ENCODE measurements at places on chromosomes 2 and 18.
A peak's percentile ranks its signal among the peaks of the same experiment; 100 is the strongest.

DNA sequence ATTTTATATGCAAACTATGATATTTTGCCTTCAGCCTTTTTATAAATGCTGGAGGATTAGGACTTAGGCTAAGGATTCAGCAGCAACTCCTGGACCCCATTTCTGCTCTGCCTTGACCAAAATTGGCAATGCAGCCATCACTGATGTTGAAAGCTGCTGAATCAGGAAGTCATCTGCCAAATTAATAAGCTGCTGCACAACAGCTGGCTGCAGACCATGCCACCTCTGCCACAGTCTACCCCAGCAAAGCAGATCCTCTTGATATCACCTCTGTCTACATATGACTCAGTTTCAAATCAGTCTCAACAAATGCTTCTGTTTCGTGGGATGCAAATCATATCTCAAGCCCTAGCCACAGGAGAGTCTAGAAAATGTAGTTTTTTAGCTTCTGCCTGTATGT, 7.1 kb upstream of the SOS1 start:
- DNase-seq, result no peak

DNA sequence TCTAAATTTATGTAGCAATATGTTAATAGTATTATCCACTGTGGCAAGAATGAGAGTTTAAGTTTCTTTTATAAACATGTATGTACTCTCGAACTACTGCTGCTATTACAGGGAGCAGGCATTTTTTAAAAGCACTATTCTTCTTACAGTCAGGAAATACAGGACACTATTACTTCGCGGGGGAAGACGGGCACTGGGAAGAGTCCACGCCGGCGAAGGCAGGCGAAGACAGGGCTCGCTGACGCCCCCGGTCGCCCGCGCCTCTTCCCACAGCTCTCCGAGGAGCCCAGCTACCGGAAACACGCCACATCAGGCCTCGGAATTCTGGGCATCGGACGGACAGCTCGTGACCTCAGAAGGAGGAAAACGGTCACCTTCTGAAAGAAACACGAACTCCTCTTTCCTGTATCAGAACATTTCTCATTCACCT, 90.2 kb downstream of the FAM161A start:
- DNase-seq, result peak; percentile 83

GRCh38 chr2:86022661-86023365, 82.9 kb downstream of the POLR1A start:
- DNase-seq, result no peak

GRCh38 chr2:211946960-211947359, 591.6 kb downstream of the ERBB4 start:
- no peak for DNase-seq

DNA sequence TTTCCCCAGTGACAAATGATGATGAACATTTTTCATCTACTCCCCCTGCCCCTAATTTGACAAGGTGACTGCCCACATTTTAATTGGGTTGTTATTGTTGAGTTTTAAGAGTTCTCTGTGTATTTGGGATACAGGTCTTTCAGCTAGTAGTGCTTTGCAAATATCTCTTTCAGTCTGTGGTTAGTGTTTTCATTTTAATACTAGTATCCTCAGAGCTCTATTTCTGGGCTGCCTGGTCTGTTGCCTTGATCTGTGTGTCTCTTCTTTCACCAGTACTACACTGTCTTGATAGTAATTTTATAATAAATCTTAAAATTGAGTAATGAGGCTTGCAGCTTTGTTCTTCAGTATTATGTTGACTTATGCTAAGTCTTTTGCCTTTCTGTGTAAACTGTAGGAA, 19.7 kb downstream of the EIF5B start:
- DNase-seq, result no peak

DNA sequence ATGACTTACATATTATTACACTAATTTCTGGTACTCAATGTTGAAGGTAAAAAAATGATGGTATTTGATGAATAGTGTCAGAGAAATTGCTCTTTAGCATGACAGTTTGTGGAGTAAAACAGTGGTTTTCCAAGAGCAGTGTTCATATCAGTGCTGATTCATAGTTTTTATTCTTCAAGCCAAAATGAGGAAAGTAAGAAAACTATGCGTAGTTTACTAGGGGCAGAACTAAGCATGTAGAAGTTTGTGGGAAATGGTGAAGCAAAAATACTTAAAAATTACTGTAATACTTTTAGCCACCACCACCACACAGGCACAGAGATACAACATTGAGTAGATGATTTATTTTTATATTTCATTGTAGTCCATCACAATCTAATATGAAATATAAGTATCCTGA, 137.3 kb downstream of the ZNF804A start:
- DNase-seq, result no peak

- no peak for DNase-seq
Observed at GRCh38 chr2:131052741-131053263, 40.5 kb downstream of the FAM168B start.

GRCh38 chr2:108869542-108869941, 83.0 kb downstream of the CCDC138 start:
- DNase-seq, result no peak

- no peak for DNase-seq
Observed at GRCh38 chr18:41858761-41859555, 96.1 kb upstream of the PIK3C3 start.

DNA sequence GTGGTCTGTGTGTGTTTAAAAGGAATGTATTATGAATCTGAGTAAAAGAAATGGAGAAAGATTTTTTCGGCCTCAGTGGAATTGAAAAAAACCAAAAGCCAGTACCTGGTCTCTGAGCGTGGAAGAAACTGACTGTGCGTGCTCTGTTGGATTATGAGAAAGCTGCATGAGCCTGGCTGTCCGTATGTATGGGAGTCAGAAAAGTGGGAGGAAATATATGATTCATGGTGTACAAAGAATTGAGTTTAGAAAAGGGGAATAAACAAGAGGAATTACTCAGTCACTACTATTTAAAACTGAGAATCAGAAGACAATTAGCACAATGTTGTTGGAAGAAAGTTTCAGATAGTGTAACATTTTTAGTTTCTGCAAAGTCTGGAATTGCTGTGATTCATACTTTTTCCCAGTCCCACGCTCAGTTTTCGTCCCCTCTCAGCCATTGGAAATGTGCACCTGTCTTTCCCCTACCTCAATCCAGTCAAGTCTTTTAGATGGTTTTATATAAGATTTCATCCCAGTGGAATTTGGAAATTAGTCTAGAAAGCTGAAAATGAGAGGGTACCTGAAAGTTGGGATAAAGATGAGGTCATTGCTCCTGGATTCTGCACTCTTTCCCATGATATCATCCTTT, 66.4 kb upstream of the CHMP1B start:
- no peak for DNase-seq

- DNase-seq, result no peak
Observed at GRCh38 chr18:46427216-46427995, 229.6 kb downstream of the LOXHD1 start.

GRCh38 chr2:224173933-224174332, 134.8 kb upstream of the SERPINE2 start:
- no peak for DNase-seq

DNA sequence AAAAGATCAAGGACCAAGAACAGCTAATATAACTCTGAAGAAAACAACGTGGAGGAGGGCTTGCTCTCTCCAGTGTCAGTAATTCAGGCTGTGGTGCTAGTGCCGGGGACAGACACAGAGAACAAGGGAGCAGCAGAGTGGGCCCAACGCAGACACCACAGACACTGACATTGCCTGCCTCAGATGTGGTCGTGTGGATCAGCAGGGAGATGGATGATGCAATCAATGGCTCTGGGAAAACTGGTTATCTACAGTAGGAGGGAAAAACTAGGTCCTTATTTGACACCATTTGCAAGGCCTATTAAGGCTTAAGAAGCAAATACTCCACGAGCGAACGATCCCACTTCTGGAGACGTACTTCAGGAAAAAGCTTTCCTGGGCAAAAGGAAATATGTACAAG, 36.1 kb downstream of the HDLBP start:
- no peak for DNase-seq

DNA sequence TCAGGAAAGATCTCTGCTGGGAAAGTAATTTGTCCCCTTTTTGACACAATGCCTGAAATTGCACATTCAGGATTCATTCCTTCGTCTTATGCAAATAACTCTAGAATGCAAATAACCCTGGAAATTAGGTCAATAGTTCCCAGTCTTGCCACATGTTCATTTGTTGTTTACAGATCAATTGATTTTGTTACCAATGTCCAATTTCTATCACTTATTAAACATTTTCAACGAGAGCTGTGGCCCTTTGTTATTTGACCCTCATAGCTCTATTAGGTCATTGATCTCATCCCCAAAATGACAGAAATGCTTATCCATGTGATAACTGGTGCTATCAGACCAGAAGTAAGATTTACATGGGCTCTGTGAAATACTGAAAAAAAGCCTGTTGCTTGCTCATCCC, 275.3 kb upstream of the REG3G start:
- no peak for DNase-seq

DNA sequence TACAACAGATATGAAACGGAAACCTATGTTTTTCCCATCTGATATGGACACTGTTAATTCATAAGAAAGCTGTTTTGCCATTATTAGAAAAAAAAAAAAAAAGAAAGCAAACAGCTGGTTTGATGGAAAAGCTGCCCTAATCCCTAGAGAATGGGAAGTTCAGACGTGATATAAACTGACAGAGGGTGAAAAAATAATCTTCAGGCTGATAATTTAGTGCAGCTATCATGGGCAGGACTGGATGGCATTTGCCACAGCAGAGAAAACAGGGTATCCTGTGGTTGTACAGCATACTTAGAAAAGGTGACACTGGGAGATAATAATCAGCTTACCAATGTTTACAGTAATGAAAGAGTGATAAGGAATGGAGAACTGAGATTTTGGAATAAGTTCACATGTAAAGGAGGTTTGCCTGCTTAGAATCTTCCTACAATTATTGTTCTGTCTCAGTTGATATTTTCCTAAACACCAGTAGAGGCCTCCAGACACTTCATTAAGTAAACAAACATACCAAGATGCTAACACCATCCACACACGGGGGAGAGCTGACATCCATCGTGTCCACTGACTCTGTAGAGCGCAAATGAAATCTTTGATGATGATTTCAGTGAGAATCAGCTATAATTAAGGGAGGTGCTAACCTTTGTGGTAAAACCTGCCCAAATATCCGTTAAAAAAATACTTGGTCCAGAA, 211.6 kb upstream of the MMADHC start:
- no peak for DNase-seq

DNA sequence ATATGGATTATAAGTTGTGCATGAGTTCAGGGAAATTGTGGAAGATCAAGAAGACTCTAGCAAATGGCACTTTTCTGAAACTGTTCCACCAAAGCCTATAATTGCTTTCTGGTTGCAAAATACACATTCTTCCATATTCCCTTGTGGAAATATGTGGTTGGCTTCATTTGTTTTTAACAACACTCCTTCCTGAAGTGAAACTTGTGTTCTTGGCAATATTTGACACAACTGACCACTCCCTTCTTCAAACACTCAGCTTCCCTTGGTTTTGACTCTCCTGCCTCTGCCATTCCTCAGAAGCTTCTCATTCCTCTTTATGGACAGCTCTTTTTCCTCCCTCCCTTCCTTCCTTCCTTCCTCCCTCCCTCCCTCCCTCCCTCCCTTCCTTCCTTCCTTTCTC, 192.3 kb downstream of the PMAIP1 start:
- DNase-seq, result no peak

GRCh38 chr2:61436092-61436491, 34.8 kb downstream of the USP34 start:
- no peak for DNase-seq

DNA sequence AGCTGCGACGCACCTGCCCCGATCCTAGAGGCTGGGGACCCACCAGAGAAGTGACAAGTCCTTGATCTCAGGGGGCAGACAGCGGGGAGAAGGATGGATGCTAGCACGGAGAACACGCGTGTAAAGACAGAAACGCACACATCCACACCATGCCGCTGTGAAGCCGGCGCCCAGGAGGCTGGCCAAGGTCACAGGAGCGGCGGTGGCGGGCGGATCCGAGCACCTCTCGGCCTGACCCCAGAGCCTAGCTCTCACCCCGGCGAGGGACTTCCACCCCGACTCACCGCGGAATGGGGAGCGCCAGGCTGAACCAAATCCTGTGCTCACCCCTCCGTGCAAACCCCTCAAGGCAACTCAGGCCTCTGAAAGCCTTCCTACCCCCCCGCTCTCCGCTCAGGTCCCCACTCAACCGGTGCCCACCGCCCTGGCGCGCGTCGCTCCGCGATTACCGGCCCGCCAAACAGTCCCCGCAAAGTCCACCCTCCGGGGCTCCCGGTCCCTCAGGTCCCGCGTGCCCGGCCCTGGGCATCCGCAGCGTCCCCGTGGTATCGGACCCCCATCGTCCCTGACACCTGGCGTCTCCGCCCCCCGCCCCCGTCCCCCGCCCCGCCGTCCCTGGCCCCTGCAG, 460 bp upstream of the LRRFIP1 start:
- no peak for DNase-seq

DNA sequence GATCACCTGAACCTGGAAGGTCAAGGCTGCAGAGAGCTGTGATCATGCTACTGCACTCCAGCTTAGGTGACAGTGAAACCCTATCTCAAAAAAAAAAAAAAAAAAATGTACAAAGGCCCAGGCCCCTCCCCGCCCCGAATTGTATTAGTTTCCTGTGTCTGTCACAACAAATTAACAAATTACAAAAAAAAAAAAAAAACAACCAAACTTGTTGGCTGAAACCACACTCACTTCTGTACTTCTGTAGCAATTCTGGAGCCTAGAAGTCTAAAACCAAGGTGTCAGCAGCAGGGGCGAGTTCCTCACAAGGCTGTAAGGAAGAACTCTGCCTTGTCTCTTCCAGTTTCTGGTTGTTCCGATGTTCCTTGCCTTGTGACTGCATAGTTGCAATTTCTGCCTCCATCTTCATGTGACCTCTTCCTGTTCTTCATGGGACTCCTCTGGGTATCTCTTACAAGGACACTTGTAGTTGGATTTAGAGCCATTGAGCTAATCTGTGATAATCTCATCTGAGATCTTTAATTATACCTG, 100.8 kb upstream of the ZSWIM2 start:
- DNase-seq, result no peak

DNA sequence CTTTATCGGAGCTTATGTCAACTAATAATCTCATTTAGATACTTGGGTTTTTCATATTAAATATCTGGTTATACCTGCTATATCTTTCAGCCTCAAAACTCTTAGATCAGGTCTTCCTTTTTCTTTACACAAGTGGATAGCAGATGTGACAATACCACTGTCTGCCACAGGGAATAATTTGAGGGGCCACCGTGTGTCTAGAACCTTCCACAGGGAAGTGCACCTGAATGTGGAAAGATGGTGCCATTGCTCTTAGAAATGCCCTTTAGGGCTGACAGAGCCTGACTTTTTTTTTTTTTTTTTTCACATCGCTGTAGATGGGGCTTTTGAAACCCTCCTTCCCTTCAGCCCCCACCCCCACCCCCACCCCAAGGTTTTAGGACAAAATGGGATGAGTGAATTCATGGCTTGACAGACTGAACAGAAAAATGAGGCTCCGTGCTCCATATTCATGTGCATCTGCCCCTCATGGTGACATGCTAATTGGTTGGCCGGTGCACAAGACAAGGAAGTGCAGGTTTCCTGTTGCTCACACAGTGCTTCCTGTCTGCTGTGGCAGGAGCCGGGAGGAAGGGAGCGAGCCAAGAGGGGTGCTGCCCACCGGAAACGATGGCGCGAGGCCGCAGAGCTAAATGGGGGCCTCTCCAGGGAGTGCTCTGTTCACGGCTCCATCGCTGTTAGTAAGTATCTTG, 246.0 kb downstream of the LDLRAD4 start:
- DNase-seq, result peak; percentile 78

- no peak for DNase-seq
Observed at GRCh38 chr2:193843675-193844074, 1648.9 kb upstream of the TMEFF2 start.

- no peak for DNase-seq
Observed at GRCh38 chr2:217000406-217000805, 140.5 kb upstream of the TNP1 start.

GRCh38 chr2:64863097-64863820, 125.9 kb upstream of the SLC1A4 start:
- no peak for DNase-seq
